Stimulated activated CD4-positive, alpha-beta T cell treated with anti-CD3 and anti-CD28 coated beads, Interleukin-1b, Interleukin-23, amount 100 ng/mL, for 24 hours (primary cell): ENCODE measurements at places on chromosomes 3 and 15.

- DNase-seq, result no peak
Observed at GRCh38 chr3:171356251-171356650, 104.0 kb downstream of the TNIK start.

DNA sequence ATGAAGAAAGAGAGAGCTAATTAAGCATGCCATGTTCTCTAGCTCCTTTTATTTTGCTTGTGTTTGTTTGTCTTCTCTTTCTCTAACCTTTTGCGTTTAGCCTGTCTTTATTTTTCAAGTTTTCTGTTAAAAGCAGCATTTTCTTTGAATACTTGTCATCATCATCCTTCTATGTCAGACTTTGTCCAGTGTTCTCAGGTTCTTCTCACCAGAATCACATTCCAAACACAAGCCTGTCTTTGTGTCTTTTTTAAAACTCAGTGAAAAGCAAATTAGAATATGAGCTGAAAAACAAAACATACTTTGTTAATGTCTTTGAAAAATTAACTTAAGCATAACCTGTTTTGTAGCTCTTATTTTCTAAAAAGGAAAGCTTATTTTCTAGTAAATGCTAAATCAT lies 62.4 kb downstream of the LEKR1 start:
- DNase-seq, result no peak

DNA sequence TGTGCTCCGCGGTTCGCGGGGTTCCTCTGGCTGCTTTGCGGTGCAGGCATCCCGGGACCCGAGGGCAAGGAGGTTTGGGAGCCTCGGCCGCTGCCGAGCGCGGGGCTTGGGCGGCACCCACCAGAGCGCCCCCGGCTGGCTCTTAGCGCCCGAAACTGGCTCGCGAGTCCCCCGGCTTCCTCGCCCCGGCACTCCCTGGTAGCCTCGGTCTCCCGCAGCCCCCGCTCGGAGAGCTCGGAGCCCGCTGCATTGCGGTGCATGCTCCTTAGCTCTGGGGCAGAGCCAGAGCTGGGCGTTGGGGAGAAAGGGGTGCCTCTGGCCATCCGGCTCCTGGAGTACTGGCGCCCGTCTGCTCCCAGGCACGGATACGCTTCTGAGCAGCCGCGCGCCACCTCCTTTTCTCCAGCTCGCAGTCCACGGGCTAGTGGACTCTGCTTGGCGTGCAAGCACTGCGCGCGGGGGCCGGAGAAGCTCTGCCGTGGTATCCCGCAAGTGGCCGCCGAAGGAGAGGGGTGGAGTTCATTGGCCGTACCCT lies 753 bp downstream of the EPHB1 start:
- DNase-seq, result no peak

GRCh38 chr3:42489937-42490227 lies 12.6 kb upstream of the VIPR1 start:
- no peak for DNase-seq

GRCh38 chr3:57017459-57017845 lies 43.0 kb upstream of the SPATA12 start:
- no peak for DNase-seq

DNA sequence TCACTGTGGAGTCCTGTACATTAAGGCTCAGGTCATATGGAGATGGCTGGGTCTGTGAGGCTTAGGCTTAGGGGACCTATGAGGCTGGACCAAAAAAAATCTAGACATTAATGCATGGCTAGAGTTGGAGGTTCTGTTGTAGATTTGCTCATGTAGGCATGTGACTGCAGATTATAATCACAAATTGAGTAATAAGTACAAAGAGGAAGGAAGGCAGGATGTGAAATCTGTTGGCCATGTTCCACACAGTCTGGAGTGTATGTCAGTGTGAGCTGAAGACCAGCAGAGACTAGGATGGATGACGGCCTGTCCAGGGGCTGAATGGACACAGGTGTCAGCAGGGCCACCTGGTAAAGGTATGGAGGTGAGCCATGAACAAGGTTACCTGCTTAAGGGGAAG lies at the start of gene ST3GAL6:
Gene ST3GAL6, plus strand, starts transcription at position 265 of the 400 bp plus-strand sequence. CDS start 5,101 bp downstream, outside the sequence.
- DNase-seq, result no peak
